ENCODE measurements at places on chromosomes 11 and 22. TPM values are rescaled to one million over a fixed set of nuclear protein-coding genes. Genes with fewer than 3 reads are reported as not detected.

Gene LRRC75B
- 8.8 TPM for total RNA-seq

Gene CLTCL1
- total RNA-seq = 5.0 TPM

Gene SAA1
- total RNA-seq = 3.4 TPM

Gene BIK
- total RNA-seq = 1.7 TPM

Gene WNT11
- total RNA-seq = 1.6 TPM

Gene RIBC2
- total RNA-seq = 2.6 TPM

Gene PLET1
- total RNA-seq = not detected

Gene FAM180B
- not detected for total RNA-seq

Gene TSPAN32
- total RNA-seq = not detected

Gene TYR
- not detected for total RNA-seq
